ENCODE measurements at places on chromosomes 2 and 18. TPM values are rescaled to one million over a fixed set of nuclear protein-coding genes. Genes with fewer than 3 reads are reported as not detected.

- DNase-seq: peak; percentile 60
- H3K4me1 ChIP-seq: no peaks in the 10 kb centered on the region
- no peak overlapping the region for H3K4me3 ChIP-seq
- H3K36me3 ChIP-seq: peaks cover 16% of the 10 kb centered on the region
Measured at GRCh38 chr2:236257575-236257974, 6.6 kb downstream of the ASB18 start.

DNA sequence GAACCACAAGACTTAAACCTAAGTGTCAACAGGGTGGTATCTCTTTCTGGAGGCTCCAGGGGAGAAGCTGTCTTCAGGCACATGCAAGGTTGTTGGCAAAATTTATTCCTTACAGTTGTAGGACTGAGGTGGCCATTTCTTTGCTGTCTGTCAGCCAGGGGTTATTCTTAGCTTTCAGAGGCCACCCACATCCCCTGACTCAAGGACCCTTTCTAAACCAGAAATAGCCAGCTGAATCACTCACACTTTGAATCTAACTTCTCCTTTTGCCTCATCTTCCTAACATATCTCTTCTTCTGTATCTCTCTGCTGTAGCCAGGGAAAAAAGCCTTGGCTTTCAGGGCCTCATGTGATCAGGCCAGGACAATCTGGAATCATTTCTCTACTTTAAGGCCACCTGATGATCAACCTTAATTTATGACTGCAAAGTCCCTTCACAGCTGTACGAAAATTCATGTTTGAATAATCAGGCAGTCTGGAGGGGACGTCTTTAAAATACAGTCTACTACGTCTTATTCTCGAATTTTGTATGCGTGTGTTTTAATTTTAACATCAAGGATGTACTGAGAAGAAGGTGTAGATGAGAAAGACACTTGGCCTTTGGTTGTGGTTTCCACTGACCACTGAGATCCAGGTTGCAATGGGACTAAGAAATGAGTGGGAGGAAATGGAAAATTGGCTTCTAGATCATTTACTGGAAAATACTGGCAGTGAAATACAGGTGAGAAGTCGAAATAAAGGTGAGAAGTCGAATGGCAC is 90.4 kb downstream of the DOCK10 start:
- peaks cover 23% of the 10 kb centered on the region for H3K4me1 ChIP-seq
- H3K36me3 ChIP-seq: peaks cover 3% of the 10 kb centered on the region
- H3K27me3 ChIP-seq: no peaks in the 10 kb centered on the region
- H3K4me3 ChIP-seq: no peak overlapping the region
- DNase-seq: no peak
- no peak overlapping the region for H3K27ac ChIP-seq

- H3K27me3 ChIP-seq: no peaks in the 10 kb centered on the region
- H3K4me3 ChIP-seq: no peak overlapping the region
- no peak overlapping the region for H3K27ac ChIP-seq
- H3K36me3 ChIP-seq: no peaks in the 10 kb centered on the region
- no peak for DNase-seq
- peaks cover 19% of the 10 kb centered on the region for H3K4me1 ChIP-seq
Measured at GRCh38 chr18:22387787-22388186, 29.9 kb downstream of the CTAGE1 start.

- no peak overlapping the region for H3K4me3 ChIP-seq
- peak overlapping the region; percentile 34 for H3K27ac ChIP-seq
- no peak for DNase-seq
- peaks cover 3% of the 10 kb centered on the region for H3K36me3 ChIP-seq
Measured at GRCh38 chr2:101114268-101114783, 36.9 kb downstream of the TBC1D8 start.

DNA sequence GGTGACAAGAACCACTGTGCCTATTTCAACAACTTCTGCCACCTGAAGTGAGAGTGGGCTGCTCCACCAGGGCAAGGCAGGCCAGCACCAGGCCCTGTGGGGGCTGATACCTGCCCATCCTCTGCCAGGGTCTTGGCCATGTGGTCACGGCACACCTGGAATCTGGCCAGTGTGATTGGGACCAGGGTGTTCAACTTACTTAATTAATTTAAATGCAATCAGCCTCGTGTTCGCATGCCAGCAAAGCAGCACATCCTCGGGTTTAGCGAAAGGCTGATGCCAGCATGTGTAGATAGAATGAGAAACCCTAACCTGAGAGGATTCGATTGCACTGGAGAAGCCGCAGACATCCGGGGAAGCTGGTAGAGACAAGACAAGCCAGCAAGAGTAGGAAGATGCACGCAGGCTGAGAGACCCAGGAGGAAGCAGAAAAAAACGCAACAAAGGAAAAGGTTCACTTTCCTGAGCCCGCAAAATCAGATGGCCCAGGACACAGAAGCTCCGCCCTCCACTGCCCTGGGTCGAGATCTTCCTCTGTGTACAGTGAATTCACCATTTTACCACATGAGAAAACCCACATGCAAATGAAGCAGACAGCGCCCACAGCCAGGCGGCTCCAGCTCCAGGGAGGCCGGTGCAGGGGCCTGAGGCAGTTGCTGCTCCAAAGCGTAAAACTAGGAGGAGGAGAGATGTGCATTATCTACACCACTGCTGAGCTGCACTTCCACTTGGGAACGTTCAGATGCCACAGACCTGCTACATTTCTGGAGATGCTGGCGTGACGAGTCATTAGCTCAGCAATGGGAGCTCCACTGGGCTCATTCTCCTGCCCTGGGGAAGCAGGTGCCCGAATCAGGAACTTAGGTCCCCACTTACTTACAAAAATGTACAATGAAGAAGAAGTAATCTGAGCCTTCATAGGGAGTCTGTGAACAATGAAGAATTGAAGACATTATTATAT is 92.1 kb downstream of the TMEM18 start:
- H3K36me3 ChIP-seq: no peaks in the 10 kb centered on the region
- no peak overlapping the region for H3K4me3 ChIP-seq
- no peak for DNase-seq
- H3K4me1 ChIP-seq: peaks cover 16% of the 10 kb centered on the region

The ICA1L gene
- total RNA-seq: 4.9 TPM

The CYRIA gene
- total RNA-seq: 2.8 TPM

The CD8B2 gene
- not detected for total RNA-seq

The ASB18 gene
- total RNA-seq: not detected

Data from osteocyte (in vitro differentiated cells).